ENCODE measurements at places on chromosomes 13 and 19. TPM values are rescaled to one million over a fixed set of nuclear protein-coding genes. Genes with fewer than 3 reads are reported as not detected.

DNA sequence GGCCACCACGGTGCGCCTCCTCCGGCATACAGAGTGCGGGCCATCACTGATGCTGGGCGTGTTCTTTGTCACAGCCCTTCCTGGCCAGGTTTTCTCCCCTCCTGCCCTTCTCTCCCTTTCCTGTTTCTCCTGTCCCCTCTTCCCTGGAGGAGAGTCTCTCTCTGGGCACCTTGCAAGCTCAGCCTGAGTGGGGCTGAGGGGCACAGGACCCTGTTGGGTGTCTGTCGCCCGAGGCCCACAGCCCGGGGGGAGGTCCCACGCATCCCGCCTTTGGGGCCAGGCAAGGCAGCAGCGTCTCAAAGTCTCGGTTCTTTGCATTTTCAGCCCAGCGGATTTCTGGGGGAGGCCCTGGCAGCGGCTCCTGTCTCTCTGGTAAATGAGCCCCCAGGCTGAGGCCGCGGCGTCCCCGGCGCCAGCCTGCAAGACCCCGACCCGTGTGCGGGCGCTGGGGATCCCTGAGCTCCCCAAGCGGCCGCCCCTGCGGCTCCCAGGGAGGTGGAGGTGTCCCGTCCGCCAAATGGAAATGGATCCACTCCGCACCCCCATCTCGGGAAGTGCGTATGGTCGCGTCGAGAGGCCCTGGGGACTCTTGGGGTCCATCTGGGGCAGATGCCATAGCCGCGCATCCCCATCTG is 47.2 kb downstream of the COMP start:
- no peak for DNase-seq

DNA sequence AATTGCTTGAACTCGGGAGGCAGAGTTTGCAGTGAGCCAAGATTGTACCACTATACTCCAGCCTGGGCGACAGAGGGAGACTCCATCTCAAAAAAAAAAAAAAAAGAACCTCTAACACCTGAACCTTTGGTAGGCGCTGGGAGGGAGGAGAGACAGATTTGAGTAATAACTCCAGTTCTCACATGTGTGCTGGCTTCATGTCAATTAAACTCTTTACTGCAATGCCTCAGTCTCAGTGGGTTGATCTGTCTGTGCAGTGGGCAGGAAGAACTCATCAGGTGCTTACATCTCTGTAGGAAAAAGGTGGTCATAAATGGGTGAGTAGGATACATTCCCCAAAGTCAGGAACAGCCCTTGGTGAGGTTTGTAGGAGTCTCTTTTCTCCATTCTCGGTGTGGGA is 85.1 kb upstream of the ABCC4 start:
- no peak for DNase-seq

DNA sequence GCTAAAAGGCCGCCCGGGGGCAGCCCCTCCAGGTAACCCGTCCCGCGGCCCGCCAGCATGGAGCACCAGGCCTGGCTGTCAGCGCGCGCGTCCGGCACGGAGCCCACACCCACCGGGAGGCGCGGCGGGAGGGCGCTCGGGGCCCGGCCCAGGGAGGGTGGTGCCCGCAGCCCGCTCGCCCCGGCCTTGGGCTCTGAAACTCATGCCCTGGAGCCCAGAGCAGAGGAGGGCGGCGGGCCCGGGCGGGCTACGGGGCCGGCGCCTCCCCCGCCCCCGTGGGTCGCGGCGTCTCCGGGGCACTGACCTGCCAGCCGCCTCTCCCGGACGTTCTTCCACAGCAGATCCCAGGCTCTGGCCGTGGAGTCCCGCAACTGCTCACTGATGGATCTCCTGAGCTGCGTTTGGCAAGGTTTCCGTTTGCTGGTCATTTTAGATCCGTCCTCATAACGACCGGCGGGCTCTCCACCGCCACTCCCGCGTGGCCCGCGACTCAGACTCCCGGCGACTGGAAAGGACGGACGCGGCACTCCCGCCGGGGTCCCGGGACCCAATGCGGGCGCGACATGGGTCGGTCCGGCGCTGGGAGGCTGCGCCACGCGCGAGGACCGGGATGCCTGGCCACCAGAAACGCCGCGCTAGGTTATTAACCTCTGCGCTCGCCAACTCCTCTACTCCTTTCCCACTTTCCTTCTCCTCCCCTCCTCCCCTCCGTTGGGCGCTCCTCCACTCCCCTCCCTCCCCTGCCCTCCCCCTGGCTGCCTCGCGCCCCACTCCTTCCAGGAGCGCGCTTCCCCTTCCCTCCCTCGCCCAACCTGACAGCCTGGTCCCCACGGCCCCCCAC is 64.7 kb upstream of the STARD13 start:
- DNase-seq = no peak

DNA sequence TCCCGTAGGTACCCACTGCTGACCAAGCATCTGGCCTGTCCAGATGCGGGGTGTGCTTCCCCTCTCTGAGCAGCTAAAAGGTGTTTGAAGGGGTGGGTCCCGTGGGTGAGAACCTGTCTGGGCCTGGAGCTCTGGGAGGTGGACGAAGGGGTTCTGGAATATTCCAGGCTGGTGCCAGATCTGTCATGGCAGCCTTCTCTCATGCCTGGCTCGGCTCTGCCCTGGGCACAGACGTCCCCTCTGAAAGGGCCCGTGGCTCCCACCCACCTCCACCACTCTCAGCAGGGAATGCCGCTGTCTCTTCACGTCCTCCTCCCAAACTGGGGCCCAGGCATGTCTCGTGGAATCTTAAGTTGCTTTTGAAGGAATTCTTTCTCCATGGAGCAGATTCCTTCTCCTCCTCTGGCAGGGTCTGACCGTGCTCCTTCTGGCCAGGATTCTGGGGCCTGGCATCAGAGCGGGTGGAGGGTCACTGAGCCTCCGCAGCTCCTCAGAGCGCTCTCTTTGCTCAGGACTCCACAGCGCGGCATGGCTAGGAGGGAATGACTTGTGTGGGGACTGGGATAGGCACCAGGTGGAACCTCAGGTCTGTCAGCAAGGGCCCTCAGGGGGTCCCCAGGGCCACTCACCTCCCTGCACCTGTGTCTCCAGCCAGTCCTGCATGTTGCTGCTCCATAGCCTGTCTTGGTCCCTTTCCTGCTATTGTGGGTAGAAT is 5.9 kb upstream of the MCF2L start:
- DNase-seq = no peak

- no peak for DNase-seq
Measured at GRCh38 chr19:31986951-31987350, 358.5 kb upstream of the ZNF507 start.

The PRR36 gene
- polyA plus RNA-seq = not detected

Measured in CD14-positive monocyte (primary cell).